ENCODE measurements at places on chromosomes 4 and X.

- no peak for DNase-seq
Observed at GRCh38 chr4:168646001-168646768, 149.3 kb downstream of the PALLD start.

DNA sequence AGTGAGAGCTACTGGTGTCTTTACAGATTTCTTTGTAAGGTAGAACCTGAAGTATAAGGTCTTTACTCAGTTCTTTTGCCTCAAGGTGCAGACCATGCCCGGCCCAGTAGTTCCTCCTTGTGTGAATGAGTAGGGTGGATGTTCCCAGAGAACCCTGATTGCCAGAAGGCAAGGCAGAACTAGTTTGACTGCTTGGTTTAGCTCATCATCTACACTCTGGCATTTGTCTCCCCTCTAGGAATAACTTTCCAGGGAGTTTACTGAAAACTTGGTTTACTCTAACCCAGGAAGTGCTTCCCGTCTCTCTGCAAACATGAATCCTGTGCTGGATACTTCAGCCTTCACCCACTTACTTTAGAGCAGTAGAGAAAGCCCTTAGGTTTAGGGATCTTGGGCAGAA lies 29.1 kb downstream of the MCUB start:
- no peak for DNase-seq

DNA sequence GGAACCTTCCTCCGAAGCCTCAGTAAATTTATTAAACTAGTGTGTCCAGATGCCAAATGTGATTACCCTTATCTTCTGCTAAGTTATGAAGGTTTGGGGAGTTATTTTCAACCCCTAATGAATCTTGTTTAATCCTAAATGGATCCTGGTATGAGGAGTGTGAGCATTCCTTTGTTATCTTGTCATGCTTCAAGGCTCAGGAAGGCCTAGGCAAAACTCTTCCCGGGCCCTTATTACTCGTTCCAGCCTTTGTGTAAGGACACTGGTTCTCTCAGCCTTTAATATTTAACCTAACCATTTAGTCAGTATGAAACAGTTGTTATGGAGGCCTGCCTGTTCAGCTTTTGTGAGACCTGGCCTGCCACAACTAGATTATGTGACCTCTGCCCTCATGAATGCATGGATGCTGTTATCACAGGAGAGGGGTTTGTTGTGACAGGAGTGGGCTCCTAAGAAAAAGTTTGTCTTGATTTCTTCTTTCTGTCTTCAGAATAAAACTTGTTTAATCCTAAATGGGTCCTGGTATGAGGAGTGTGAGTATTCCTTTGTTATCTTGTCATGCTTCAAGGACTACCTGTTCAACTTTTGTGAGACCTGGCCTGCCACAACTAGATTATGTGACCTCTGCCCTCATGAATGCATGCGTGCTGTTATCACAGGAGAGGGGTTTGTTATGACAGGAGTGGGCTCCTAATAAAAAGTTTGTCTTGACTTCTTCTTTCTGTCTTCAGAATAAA lies 181.7 kb downstream of the SLC39A8 start:
- no peak for DNase-seq

DNA sequence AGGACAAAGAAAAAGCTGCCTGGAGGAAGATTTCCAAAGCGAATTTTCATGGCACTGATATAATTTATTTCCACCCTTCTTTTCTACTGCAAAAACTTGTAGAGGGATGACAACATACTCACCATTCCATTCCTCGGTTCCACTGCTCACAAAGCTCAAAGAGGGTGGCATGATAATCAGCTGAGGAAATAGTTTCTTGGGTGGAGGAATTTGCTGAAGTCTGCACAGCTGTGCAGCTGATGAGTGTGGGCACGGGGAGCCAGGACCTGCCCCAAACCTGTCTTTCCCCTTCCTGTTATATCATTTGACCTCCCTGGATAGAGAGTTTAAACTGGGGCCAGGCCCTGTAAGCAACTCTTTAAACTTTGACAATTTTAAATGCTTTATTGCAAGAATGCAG lies 160.6 kb downstream of the PACRGL start:
- no peak for DNase-seq

DNA sequence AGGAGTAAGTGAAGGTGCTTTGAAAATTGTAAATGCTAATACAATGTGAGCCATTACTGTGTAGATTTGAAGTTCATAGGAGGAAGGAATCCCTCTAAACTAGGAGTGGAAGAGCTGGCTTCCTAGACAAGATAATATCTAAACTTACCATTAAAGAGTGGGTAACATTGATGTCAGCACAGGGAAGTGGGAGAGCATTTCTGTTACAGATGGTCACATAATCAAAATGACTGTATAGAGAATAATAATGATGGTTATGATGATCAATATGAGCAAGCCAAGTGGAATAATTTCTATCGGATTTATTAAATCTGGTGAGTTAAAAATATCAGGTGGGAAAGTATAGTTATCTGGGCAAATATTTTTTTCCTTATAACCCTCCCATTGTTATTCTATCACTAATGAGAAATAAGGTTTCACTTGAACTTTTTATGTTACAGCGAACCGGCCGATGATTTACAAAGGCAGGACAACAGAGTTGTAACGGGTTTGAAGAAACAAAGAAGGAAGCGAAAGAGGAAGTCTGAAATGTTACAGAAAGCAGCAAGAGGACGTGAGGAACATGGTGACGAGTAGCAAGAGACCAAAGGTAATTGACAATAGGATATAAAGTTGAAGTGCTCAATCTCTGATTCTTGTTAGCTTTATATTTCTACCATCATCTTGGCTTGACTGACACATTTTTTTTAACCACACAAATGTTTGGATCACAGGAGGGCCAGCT lies 43.5 kb downstream of the FMR1NB start:
- DNase-seq = no peak

DNA sequence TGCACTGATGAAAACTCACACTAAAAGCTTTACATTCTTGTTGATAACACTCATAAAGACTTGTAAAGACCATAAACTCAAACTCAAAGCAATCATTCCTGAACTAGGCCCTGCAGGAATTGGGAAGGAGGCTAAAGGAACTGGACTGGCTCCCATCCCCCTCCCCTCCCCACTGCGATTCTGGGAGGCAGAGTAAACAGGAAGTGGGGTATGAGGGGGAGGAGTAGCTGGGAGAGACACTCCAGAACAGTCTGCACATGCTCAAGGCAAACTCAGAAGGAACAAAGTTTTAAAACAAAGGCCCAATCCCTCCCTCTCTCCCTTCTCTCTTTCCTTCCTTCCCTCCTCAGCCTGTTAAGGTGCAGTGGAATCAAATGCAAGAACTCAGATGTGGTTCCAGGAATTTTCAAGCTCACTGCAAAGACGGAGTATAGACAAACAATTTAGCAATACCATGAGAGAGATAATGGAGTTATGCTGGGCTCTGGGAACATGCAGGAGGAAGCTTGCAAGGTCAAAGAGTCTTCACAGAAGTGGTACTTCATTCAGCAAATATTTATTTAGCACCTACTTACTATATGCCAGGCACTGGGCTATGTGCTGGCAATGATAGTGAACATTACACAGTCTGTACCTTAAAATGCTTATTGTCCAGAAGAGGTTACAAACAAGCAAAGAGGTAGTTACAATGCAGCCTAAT lies 15.9 kb downstream of the MID1IP1 start:
- DNase-seq = no peak

GRCh38 chr4:140764785-140765392 lies 8.7 kb upstream of the TBC1D9 start:
- DNase-seq = no peak

DNA sequence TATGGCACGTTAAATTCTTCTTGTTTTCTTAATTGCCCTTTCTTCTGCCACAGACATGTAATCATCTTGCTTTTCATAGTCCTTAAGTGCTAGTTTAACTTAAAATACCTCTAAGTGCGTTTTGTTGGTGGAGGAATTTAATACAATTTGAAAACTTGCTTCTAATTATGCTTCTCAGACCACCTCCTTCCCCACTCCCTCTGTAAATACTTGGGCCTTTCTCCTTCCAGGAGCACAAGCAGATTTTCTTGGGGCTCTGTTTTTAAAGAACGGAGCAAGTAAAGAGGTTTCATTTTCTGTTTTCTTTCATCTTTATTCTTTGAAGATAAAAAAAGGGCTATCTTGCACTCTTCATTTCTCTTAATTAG lies 559 bp upstream of the PCDH18 start:
- DNase-seq = no peak

DNA sequence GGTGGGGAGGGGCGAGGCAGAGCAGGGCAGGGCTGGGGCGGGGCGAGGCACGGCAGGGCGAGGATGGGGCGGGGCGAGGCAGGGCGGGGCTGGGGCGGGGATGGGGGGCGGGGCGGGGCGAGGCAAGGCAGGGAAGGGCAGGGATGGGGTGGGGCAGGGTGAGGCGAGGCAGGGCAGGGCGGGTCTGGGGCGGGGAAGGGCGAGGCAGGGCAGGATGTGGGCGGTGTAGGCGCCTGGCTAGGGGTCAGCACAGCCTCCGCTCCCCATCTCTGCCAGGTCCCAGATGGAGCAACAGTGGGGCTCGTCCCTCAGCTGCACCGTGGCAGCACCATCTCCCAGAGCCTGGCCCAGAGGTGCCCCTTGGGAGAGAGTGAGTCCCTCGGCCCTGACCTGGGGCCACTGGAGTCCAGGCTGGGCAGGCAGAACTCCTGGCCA lies 4.2 kb upstream of the SRPK3 start:
- DNase-seq = no peak

DNA sequence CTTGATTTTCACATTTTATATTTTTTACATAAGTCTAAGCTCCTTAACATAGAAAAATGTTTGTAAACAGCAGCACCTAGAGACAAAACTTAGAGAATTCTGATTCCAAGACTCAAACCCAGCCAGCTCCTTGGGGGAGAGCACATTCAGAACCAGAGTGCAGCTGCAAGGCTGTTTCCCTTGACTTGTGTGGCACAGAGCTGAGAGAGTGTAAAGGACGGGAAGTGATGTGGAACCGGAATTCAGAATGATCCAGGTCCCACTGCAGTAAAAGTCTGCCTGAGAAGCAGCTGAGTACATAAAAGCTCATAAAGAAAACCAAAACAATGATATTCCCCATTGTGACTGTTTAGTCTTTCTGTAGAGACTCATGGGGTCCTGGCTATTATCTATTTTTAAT lies 713.8 kb downstream of the RAB28 start:
- no peak for DNase-seq

GRCh38 chr4:85703096-85703495 lies 228.1 kb downstream of the ARHGAP24 start:
- no peak for DNase-seq

- DNase-seq = no peak
Observed at GRCh38 chrX:46168254-46168653, 377.0 kb downstream of the ZNF674 start.

- no peak for DNase-seq
Observed at GRCh38 chrX:17876135-17876534, 15.0 kb upstream of the RAI2 start.

DNA sequence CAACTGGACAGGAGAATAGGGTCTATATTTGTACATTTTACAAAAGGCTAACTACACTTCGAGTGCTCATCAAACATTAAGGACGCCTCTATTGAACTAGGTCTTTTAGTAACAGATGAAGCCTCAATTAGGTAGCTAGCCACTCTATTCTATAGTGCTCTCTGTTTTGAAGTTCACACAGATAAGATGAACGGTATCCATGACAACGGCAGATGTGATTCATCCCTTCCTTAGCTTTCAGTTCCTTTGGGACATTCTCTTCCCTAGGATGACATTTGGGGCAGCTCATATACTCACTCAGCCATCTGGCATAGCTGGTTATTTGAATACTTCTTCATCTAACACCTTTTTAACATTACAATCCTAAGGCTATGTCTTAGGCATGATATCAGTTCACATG lies 62.4 kb upstream of the WDFY3 start:
- DNase-seq = no peak

- DNase-seq = no peak
Observed at GRCh38 chr4:140037353-140038030, 116.5 kb downstream of the MAML3 start.

- no peak for DNase-seq
Observed at GRCh38 chr4:101981756-101982155, 191.2 kb downstream of the BANK1 start.

GRCh38 chr4:183533698-183534097 lies 28.8 kb downstream of the ING2 start:
- DNase-seq = no peak

GRCh38 chr4:70722199-70722791 lies 531 bp downstream of the RUFY3 start:
- peak; percentile 37 for DNase-seq

DNA sequence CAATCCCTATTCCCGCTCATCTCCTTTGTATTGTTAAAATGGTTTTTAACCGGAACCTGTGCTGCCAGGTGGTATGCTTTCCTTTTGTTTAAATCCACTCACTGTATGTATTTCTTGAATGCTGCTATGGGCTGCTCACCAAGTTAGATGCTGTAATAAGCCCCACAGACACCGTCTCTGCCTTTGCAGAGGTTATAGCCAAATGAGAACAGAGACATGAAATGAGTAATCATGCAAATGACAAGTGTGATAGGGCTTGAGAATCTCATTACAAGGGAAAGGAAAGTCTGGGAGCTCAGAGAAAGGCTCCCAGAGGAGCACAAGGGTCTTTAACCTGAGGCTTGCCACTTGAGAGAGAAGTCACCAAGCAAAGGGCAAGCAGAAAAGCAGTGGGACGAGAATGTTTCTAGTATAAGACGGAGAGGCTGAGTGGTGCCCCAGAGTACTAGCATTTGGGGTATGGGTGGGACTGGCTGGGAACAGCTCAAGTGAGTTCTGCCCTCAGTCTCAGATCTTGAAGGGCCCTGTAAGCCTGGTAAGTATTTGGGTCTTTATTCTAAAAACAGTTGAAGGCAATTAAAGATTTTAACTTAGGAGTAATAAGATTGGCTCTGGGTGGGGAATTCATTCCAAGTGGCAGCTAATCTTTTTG lies 110.8 kb upstream of the H2AZ1 start:
- DNase-seq = no peak

DNA sequence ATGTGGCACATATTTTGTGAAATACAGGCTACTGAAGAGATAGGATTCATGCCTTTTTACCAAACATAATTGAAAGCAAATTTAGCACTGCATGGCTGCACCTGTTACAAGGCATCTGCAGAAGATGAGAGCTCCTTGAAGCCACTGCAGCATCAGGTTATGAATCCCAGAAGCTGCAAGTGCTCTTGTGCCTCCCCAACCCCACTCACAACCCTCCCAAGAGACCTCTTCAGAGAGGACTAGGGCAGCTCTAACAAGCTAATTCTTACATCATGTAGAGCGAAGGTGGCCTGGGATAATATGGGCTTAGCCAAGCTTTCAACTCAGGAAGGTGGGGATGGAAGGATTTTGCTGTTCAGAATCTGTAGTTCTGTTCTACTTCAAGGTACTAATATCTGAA lies 27.2 kb downstream of the MFAP3L start:
- no peak for DNase-seq

DNA sequence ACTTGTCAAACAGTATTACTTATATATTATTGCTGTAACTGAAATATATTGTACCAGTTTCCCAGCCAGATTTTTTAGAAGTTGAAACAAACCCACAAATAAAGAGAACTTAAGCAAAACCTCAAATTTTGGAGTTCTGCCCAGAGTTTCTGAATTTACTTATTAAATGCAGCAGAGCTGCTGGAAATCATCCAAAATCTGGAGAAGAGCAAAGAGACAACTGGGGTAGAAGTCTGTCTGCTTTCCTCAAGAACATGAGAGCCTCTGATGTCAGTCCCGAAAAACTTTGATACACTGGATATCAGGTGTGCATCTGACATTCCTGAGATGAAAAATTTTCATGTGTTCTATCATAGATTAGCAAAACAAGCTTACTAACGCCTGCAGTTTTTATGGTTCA lies 325.9 kb downstream of the NR3C2 start:
- DNase-seq = no peak

- no peak for DNase-seq
Observed at GRCh38 chr4:2804449-2804972, 11.6 kb downstream of the SH3BP2 start.

- no peak for DNase-seq
Observed at GRCh38 chrX:30593440-30594200, 16.1 kb upstream of the TASL start.

GRCh38 chr4:80705311-80705710 lies 325.2 kb upstream of the BMP3 start:
- no peak for DNase-seq
